CD4-positive, alpha-beta T cell treated with Interleukin-6 for 4 hours (primary cell): ENCODE measurements at places on chromosomes 3 and 15.
A peak's percentile ranks its signal among the peaks of the same experiment; 100 is the strongest.

DNA sequence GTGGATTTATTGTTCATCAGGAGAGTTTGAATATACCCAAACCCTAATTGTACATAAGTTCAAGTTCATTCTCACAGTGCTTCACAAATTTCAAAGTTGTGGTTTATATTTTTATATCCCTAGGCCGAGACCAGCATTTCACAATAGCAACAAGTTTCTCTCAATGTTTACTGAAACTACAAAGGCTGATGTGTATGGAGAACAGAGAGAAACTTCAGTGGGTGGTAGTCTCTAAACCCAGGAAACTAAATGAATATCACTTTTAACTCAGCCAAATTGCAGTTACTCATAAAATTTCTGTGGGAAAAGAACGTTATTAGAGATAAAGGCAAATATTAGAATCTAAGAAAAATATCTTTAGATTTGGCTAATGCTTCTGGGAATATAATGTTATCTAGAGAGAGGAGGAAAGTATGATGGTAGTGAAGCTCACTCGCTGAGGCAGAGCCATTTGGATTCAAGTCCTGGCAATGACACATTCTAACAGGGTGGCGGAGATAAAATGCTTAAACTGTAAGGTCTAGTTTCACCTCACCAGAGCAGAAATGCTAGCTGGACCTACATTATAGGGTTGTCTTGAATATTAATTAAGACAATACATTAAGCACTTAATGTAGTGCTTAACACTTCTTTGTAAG is 514.8 kb downstream of the EPHA3 start:
- no peak for DNase-seq

- no peak for DNase-seq
These were observed 9.1 kb downstream of the CCR4 start for GRCh38 chr3:32960404-32961170.

DNA sequence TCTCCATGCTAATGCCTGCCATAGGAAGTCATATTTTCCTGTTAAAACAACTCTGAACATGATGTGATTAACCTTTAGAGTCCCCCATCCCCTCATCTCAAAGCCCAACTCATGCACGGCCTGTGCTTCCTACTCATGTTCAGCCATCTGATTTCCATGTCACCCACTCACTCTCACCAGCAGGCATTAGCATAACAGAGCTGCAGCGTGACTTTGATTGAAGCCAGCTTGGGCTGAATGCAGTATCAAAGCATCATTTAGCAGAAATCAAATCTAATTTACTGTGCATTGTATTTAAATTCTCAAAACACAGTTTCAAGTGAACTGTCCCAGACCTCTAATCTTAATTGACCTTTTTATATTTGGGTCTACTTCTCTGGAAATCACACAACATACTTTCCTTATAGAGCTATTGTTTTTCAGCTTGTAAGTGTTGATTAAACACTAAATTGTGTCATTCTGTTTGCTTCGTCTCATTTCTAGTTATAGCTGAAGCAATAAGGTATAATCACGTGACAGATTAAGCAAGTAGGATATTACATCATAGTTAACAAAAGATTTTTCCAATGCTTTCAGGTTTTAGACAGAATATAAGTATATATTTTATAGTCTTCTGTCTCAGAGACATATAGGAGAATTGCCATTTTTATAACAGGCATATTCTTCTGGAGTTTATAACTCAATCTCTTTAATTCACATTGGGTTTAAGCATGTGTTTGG is 501.5 kb downstream of the ROBO2 start:
- no peak for DNase-seq

GRCh38 chr3:16311960-16312451 is 47.0 kb downstream of the OXNAD1 start:
- DNase-seq, result peak; percentile 72

GRCh38 chr3:44421280-44421679 is 56.2 kb downstream of the ZNF445 start:
- no peak for DNase-seq

- DNase-seq, result no peak
These were observed 89.0 kb downstream of the CHSY1 start for GRCh38 chr15:101162701-101163483.
